ENCODE measurements at places on chromosomes 2 and 18.

- DNase-seq, result no peak
Measured at GRCh38 chr18:76466410-76466991, 28.5 kb downstream of the ZNF516 start.

DNA sequence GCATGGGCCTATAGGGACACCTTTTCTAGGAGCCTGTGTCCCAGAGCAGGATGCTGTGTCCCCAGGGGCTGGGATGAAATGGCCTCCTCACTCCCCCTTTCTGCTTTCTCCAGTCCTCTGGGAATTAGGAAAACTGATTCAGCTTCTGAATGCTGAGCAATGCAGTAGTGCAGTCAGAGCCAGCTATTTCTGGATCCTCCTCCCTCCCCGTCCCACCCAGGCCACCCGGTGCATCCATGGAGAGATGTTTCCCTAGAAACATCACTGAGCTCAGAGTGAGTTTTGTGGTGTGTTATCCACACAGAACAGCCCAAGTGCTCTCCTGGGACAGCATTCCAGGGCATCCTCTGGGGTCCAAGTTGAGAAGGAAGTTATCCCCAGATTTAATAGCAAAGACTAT is 125.5 kb downstream of the LOXHD1 start:
- no peak for DNase-seq

DNA sequence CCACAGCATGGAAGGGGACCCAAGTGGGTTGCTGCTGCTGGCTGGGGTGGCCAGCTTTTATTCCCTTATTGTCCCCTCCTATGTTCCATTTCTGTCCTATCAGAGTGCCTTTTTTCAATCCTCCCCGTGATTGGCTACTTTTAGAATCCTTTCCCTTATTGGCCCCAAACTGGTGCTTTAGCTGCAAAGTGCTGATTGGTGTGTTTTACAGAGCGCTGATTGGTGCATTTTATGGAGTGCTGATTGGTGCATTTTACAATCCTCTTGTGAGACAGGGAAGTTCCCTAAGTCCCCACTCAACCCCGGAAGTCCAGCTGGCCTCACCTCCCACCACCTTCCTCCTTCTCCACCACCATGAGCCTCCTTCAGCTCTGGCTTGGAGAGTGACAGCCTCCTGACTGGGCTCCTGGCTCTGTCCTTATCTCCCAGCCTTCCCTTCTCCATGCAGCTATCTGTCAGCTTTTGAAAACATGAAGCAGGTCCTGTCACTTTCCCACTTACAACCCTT is 20.7 kb upstream of the PLB1 start:
- no peak for DNase-seq

DNA sequence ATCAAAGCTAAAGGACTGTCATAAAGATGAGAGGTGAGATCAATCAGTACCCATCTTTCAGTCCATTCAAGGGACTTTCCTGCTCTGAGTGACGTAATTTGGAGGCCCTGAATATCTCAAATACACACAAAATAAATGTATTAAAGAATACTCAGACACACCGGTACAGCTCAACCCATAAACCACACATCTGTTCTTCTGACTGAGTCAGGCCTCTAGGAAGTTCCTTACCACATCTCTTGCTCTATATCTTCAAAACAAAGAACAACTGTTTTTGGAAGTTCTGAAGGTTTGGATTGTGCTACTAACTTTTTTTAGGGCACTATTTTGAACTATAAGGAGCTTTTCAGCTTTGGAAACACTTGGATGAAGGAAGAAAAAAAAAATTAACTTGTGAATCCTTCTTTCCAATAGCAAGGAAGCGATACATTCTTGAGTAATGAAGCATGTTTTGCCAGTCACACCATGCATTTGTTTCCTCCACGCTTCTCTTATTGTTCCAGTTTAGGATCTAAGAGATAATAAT is 866.5 kb upstream of the VRK2 start:
- DNase-seq, result no peak

Measured in NCI-H1417 (cell line).